ENCODE measurements at places on chromosomes 6 and 20. TPM values are rescaled to one million over a fixed set of nuclear protein-coding genes. Genes with fewer than 3 reads are reported as not detected.

The GNAS-AS1 gene
- not detected for total RNA-seq

The SLC25A27 gene
- 39.3 TPM for total RNA-seq

DNA sequence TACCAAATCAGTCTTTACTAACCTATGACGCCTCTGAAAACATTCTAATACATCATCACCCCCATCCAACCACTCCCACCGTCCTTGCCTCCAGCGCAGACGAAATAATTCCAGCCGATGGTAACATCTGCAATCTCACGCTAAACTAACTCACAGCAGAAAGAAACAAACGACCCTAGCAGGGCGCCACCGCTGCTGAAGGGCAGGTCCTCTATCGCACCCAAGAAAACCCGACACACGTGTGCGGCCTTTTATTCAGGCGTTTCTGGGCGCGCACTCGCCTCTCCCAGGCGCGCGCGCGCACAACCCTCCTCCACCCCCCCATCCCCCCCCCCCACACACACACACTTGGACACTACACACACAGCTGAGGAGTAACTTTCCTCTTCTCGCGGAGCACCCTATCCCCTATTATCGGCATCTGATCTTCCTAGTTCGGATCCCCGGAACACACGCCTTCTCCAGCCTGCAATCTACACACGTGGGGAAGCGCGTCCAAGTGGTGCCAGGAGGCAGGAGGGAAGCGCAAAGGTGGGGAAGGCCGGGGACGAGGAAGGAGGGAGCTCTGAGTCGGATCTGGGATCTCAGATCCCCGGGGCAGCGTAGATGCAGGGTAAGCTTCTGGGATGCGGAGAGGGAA, 1.4 kb downstream of the GFOD1 start:
- no peak for DNase-seq

- DNase-seq: no peak
Observed at GRCh38 chr20:24545168-24545567, 75.7 kb downstream of the SYNDIG1 start.

- no peak for DNase-seq
Observed at GRCh38 chr20:2637246-2637645, 15.2 kb upstream of the NOP56 start.

GRCh38 chr6:124968401-124968800, 6.2 kb downstream of the RNF217 start:
- no peak for DNase-seq

- no peak for DNase-seq
Observed at GRCh38 chr6:4967301-4968030, 36.4 kb downstream of the RPP40 start.

DNA sequence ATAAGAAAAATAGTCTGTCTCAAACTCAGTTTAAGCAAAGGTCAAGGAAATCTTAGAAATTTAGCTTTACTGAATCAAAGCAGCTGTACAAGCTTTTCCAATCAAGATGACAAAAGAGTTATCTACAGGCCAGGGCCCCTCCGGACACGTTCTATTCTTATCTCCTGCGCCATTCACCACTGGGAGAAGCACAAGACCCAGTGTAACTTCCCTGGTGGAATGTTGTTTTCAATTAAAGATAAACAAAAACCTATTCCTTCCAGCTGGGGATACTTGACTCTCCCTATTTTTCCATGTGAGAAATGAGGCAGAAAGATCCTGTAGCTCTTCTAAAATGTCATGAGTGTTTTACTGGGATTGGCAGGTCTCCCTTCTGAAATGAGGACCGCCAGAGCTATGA, 123.3 kb downstream of the TBX18 start:
- no peak for DNase-seq

DNA sequence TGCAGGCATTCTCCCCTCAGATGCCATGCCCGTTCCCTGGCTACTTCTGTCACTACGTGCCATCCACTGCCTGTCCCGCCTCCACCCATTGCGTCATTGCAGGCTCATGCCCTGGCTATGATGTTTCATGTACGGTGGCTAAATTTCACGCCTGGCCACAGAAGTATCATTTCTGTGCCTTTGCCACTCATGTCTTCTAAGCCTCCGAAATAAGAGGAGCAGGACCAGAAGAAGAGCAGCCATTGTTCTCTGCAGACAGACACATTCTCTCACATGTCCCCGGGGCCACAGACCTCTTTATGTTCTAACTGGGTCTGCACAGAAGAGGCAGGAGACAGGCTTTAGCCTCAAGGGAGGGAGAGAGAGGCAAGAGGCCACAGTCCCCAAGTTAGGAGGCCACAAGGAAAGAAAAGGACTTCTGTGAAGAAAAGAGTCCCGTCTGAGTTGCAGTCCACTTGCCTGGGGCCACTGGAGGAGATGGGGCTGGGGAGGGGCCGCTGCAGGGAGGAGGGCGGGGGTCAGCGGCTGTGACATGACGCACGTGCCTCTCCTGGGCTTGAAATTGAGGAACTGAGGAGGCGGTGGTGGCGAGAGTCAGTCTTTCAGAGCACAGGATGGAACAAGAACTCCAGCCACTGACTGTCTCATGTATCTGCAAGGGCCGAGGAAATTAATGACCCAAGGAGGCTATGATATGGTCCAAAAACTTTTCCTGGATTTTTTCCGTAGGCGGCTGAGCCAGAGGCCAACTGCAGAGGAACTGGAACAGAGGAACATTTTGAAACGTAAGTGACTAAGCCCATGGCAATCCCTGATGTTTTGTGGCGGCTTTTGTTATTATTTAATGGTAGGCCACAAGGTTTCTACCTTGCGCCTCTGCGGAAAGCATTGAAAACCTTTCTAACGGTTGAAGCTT, 55.9 kb downstream of the TBC1D7 start:
- no peak for DNase-seq

GRCh38 chr6:97000138-97000537, 75.6 kb downstream of the KLHL32 start:
- DNase-seq: no peak

DNA sequence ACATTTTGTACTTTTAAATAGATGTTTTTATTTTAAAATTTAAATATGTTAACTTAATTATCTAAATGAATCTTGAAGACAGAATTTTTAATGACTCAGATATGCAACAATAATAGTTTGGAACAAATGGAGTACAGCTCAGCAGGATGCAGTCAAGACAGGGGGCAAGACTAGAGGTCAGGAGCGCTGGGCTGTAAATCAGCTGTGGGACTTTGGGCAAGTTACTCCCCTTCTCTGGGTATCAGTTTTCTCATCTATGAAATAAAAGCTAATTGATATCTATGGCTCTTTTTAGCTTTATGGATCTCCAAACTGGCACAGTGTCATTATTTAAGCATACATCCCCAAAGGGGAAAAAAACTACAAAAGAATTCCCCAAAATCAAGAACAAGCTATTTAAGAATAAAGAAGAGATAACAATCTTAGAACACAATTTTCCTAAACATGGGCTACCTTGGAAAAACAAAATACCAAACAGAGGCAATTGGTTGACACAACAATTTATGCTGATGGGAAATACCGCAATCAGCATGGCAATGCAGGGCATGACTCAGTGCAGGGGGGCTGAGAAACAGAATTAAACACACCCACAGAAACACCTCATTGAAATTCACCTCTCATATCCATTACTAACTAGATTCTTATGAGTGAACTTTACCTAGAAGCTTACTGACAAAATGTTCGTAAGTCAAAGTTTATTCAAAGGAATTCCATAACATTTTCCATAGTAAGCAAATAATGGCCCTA, 188.2 kb downstream of the SIM1 start:
- no peak for DNase-seq

DNA sequence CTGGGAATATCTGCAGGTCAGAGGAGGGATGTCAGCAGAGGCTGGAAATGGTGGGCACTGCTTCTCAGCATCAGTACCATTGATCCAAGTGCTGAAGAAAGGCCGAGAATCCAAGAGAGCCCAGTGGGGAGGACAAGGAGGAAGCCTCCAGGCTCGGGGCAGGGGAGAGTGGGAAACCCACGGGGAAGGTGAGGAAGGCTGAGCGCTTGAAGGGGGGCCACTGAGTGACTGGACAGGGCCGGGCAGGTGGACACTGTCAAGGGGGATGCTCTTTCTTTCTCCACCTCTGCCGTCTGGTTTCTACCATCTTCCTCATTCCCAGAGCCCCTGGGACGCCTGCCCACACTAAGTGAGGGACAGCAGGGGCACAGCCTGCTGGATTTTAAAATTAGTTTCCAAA, 335.0 kb downstream of the CDH4 start:
- no peak for DNase-seq

GRCh38 chr20:45783656-45784294, 7.9 kb downstream of the WFDC3 start:
- no peak for DNase-seq

GRCh38 chr20:25019381-25020155, 27.0 kb upstream of the APMAP start:
- DNase-seq: no peak

GRCh38 chr6:165950316-165950715, 217.3 kb downstream of the TBXT start:
- no peak for DNase-seq

DNA sequence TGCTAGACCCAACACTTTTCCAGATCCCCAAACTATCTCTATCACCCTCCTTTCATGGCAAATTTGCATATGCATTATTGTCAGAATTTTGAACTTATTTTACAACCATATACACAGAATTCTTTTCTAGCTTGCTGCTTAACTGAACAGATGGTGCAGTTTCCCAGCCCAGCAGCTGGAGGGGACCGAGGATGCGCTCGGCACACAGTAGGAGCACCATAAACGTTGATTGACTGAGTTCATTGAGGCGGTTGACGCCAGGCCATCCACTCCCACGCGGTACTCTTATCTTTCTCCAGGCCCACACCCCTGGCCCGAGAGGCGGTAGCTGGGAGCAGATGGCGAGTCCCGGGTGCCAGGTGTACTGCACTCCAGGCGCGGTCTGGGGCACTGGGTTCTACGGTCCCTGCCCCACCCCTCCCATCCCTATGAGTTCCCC, 6.8 kb upstream of the SOX4 start:
- DNase-seq: no peak

DNA sequence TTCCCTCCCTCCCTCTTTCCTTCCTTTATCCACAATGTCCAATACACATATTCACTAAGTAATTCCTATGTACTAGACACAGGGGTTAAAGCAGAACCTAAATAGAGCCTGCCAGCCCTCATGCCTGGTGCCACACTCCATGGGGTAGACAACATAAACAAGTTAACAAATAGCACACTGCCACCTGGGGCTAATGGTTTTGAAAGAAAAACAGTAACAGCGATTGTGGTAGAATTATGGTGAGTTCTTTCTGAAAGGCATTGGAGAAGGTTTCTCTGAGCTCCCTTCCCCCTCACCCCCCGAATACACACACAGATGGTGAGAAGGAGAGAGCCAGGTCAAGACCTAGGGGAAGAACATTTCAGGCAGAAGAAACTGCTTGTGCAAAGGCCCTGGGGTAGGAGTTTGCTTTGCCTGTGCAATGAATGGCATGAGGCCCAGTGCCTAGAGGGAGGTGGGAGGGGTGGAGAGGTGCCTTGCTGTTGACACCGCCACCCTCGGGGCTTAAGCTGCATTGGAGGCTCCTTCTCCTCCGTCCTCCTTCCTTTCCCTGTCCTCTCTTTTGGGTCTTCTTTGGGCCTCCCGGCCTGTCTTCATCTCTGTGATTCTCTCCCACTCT, 502.4 kb upstream of the SULF2 start:
- DNase-seq: no peak

Measured in vagina (tissue), 2 donors.